ENCODE measurements at places on chromosomes 7 and 10.
A peak's percentile ranks its signal among the peaks of the same experiment; 100 is the strongest.

GRCh38 chr7:12524794-12525386 is 45.6 kb upstream of the SCIN start:
- peak; percentile 49 for DNase-seq

DNA sequence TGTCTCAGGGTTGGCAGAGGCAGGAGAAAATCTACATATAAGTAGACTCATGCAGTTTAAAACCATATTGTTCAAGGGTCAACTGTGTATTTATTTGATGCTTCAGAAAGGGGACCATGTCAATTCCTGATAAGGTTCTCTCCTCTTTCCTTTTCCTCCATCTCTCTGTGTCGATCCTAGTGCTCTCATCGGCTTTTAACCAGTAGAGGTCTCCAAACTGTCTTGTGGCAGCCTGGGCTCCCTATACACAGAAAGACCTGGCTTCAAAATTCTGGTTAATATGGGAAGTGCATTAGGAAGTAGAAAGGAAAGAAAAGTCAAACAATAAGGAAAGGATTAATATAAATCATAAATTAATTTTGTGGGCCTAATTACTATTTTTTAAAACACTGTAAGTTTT is 304.4 kb upstream of the C7orf33 start:
- DNase-seq, result peak; percentile 46

GRCh38 chr10:88913127-88913526 is 33.1 kb downstream of the STAMBPL1 start:
- DNase-seq, result peak; percentile 24

- DNase-seq, result no peak
These were observed 352.3 kb downstream of the ELMO1 start for GRCh38 chr7:37096341-37096740.

DNA sequence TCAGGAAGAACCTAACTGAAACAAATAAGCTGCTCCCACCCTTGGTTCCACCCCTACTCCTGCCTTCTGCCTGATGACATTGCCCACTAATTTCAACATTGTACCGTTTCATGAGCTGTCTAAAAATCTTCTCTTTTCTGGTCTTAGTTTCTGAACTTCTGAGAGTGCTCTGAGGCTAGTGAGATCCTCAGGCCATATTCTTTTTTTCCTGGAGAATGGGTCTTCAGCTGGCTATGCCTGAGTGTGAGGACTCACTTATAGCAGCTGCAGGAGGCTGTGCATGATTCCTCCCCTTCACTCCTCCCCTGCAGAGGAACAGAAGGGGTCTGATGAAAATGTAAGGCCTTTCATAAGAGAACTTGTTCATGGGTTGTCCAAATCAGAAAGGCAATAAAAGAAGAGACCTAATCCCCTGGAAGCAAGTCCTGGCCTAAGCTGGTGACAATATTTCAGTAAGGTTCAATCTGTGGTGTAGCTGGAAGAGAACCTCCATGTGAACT is 11.1 kb downstream of the HOXA4 start:
- DNase-seq, result no peak

DNA sequence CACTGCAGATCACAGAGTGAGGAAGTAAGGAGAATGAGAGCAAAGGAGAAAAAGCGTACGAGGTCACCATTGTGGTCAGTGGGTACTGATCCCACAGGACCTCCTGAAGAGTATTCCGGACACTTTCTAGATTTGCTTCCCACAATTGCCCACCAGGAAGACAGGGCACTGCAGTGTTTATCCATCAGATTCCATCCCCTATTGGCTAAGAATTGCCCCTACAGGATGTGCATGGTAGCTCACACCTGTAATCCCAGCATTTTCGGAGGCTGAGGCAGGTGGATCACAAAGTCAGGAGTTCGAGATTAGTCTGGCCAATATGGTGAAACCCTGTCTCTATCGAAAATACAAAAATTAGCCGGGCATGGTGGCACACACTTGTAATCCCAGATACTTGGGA is 5.3 kb upstream of the FHIP2A start:
- DNase-seq, result no peak

DNA sequence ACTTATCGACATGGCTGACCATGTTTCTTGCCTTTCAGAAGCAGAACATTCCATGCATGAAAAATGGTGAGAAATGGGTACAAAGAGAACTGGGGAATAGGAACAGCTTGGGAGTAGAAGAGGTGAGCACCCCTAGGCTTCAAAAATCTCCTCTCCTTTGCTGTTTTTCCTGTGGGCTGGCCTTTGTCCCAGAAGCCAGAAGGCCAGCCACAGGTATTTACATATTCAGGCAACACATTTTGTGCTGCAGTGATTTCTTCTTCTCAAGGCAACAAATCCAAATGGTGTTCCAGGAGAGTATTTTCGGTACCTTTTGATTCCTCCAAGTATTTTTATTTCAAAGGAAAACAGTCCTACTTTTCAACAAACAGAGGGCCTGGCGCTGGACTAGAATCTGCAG is 31.1 kb downstream of the ADARB2 start:
- DNase-seq, result no peak

- DNase-seq, result no peak
These were observed 3.5 kb downstream of the EBF3 start for GRCh38 chr10:129960481-129961156.

DNA sequence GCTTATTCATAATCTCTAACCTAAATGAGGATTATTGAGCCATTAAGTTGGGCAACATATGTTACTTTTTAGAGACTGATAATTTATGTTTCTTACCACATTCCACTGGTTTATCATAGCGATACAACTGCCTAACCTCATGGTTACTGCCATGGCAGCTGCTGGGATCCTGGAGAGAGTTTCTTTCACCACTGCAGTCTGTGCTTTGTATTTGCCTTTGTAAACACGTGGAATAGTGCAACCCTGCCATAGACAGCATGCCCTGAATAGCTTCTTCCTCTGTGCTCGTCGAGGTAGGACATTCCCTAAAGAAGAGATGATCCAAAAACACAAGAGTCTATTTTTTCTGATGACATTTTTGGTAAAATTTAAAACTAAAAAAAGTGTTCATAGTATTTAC is 33.7 kb upstream of the PARP12 start:
- no peak for DNase-seq

DNA sequence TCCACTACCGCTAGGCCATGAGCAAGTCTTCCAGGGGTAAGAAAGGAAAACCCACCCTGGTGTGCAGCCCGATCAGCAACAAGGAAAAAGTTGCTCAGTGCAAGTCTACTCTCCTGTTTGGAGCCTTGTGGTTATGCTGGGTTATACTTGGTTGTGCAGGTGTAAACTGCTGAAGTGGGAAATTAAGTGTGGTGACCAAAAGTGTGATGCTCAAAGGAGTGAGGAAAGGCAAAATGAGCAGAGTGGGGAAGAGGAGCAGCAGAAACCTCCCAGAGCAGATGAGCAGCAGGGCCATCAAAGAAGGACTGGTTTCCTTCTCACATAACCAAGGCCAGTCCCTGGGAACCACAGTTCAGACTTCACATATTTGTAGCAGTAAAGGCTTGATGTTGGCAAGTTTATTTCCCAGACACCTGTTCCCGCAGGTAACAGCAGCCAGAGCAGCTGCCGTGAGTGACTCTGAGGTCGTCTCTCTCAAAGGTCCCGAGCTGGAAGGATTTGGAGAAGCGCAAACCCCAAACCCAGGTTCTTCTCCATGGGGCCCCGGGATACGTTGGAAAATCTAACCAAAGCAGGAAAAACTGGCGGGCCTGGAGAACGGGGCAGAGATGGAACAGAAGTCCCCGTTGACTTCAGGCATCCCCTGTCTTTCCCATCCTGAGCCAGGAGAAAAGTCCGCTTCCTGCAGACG is 607 bp upstream of the SMO start:
- DNase-seq, result no peak

- DNase-seq, result peak; percentile 1
These were observed 448 bp upstream of the PTER start for GRCh38 chr10:16436367-16436757.

- DNase-seq, result no peak
These were observed 16.7 kb upstream of the HSPB1 start for GRCh38 chr7:76285604-76286374.

GRCh38 chr7:31748084-31748483 is 61.1 kb downstream of the PPP1R17 start:
- no peak for DNase-seq

- peak; percentile 44 for DNase-seq
These were observed at the start of gene PRRT4 for GRCh38 chr7:128361411-128362379. TSS of gene PRRT4 (minus strand) at chr7:128361690.

GRCh38 chr10:79385392-79385795 is 38.1 kb downstream of the PPIF start:
- DNase-seq, result no peak

Measured in NCI-H2081 (cell line).